ENCODE measurements at places on chromosomes 4 and X. TPM values are rescaled to one million over a fixed set of nuclear protein-coding genes. Genes with fewer than 3 reads are reported as not detected.

Gene GAGE12F
- total RNA-seq, result not detected

DNA sequence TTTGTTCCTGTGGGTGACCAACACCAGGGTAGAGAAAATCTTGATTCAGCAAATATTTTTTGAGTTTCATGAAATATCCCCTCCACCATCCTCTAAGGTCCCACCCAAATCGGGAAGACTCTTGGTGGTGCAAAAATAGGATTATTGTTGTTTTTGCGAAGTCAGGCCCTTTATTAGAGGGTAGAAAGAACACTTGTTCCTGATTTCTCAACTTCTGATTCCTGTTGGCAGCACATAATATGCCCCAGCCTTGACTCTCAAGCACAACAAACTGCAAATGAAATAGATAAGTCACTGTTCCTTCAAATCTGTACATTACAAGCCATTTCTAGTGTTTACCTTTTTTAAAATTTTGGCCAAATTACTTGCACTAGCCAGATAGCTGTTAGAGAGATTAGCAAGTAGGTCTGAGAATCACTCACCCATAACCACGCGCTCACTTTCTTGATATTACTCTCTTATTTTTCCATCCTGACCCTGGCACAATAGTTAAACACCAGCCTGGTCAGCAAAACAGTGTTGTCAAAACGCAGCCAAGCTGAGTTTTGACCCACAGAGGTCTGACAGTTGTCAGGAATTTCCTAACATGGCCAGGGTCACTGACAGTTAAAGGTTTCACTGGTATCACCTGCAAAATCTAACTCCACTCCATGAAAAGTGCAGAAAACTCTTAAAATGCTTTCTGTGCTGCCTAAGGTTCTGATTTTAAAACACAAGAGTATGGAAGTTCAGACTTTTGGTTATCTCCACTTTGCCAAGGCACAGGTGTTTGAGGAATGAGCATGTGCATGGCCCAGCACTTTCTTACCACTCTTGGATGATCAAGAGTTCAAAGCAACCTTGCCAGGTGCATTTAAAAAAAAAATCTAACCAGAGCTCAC is 69.8 kb downstream of the RBM47 start:
- H3K27me3 ChIP-seq, result no peaks in the 10 kb centered on the region
- H3K4me3 ChIP-seq, result no peak overlapping the region
- no peak for DNase-seq
- no peaks in the 10 kb centered on the region for H3K36me3 ChIP-seq
- H3K27ac ChIP-seq, result peak overlapping the region; percentile 41

DNA sequence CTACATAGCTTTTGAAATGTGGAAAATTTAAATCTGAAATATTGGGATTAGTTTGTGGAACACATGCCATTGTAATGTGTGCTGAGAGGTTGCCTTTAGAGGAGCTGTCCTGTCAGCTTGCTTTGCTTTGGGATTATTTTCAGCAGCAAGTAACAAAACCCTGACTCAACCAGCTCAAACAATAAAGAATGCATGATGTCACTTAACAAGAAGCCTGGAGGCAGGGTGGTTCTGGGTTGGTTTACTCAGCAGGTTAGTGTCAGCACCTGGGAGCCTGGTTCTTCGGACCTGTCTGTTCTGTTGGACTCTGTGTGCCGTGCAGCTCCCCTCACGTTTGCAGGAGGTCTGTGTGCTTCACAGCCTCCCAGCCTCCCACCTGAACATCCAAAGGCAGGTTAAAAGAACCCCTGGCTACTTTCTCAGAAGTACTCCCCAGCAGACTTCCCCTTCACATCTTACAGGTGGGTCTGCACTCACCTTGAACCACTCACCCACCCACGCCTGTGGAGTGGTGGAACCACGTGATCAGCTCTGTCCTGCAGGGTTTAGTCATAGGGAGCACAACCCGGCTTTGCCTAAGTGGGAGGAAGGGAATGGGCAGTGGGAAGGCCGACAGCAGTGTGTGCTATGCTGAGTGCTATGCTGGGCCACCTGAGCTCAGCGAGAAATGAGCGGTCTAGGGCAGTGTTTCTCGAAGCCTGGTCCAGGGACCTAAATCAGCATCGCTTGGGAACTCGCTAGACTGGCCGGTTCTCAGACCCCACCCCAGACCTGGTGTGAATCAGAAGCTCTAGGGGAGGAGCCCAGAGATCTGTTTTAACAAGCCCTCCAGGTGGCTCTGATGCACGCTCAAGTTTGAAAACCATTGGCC is 20.4 kb downstream of the TMEM131L start:
- peak overlapping the region; percentile 64 for H3K4me3 ChIP-seq
- H3K4me1 ChIP-seq, result peaks cover 62% of the 10 kb centered on the region
- DNase-seq, result no peak
- peaks cover 22% of the 10 kb centered on the region for H3K36me3 ChIP-seq

GRCh38 chr4:26178854-26179253 is 142.0 kb upstream of the RBPJ start:
- no peak for DNase-seq
- H3K4me1 ChIP-seq, result peaks cover 47% of the 10 kb centered on the region
- H3K36me3 ChIP-seq, result peaks cover 16% of the 10 kb centered on the region
- peak overlapping the region; percentile 49 for H3K27ac ChIP-seq
- no peak overlapping the region for H3K4me3 ChIP-seq
- no peaks in the 10 kb centered on the region for H3K27me3 ChIP-seq

DNA sequence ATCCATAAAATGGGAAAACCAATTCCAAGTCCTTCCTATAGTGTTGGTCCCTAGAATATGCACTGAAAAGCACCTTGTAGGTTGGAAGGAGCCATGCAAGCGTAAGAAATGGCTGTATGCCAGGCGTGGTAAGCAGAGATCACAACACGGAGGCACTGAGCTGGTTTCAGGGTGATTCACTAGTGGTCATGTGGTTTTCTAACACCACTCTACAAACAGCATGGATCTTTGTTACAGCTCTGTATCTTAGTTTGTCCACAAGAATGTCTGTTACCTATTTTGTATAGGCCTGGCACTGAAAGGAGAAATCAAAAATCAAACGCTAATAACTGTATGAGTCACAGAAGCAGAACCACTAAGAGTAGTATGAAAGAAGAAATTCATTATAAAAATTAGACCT is 71.9 kb downstream of the MAGEB17 start:
- peaks cover 3% of the 10 kb centered on the region for H3K4me1 ChIP-seq
- no peak for DNase-seq
- H3K36me3 ChIP-seq, result no peaks in the 10 kb centered on the region
- H3K27ac ChIP-seq, result no peak overlapping the region
- H3K27me3 ChIP-seq, result peaks cover 2% of the 10 kb centered on the region

DNA sequence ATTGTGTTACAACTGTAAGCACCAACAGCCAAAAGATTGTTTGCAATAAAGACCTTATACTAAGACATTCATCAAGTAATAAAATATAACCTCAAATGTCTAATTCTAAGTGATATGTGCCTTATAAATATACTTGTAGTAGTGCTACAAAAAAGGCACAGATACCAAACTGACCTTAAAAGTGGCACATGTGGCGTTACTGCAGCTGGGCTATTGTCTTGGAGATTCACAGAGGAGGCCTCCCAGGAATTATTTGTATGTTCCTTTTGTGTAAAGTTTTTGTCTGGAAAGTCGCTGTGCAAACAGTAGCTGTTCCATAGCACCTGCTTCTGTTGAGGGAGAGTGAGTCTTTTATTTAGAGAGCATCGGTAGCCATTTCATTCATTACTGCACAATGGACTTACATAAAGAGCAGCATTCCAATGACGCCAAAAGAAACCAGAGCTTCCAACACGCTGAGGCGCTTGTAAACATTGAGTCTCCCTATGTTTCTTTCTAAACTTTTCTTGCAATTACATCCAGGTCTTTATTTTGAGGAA is 143.7 kb downstream of the RPA4 start:
- H3K27ac ChIP-seq, result no peak overlapping the region
- no peak overlapping the region for H3K4me3 ChIP-seq
- no peaks in the 10 kb centered on the region for H3K36me3 ChIP-seq
- H3K27me3 ChIP-seq, result no peaks in the 10 kb centered on the region
- peaks cover 8% of the 10 kb centered on the region for H3K4me1 ChIP-seq

GRCh38 chr4:38491854-38492478 is 172.0 kb upstream of the KLF3 start:
- peaks cover 13% of the 10 kb centered on the region for H3K4me1 ChIP-seq
- DNase-seq, result no peak
- H3K27me3 ChIP-seq, result peaks cover 3% of the 10 kb centered on the region
- no peaks in the 10 kb centered on the region for H3K36me3 ChIP-seq
- no peak overlapping the region for H3K27ac ChIP-seq

DNA sequence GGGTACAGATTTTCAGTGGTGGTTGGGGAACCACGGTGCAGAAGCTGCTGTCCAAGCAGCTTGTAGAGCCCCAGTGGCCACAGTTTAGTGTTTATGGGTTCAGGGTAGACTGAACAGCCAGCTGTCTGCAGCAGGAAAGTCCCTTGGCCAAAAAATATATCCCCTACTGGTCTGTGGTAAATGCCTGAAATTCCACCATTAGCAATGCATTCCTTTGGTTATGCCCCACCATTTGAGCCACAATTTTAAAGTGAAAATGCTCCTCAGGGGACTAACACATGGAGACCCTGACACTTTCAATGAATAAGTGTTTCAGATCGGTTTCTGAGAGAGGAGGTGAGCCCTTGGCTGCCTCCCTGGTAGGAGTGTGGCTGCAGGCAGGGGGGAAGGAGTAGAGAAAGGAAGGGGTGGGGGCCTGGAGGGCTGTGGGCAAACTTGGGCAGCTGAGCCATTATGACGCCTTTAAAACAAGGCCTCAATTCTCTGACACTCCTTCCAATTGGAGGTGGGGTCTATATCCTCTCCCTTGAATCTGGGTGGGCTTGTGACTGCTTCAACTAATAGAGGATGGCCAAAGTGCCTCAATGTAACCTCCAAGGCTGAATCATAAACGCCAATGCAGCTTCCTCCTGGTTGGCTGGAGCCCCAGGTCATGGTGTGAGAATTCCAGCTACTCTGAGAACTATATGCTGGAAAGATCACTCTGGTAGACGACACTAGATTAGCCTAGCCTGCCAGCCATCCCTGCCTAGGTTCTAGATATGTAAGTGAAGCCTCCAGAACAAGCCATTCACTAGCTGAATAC is 75.8 kb upstream of the ATP6AP2 start:
- H3K27ac ChIP-seq, result no peak overlapping the region
- DNase-seq, result no peak
- no peaks in the 10 kb centered on the region for H3K27me3 ChIP-seq
- H3K4me1 ChIP-seq, result no peaks in the 10 kb centered on the region
- H3K4me3 ChIP-seq, result no peak overlapping the region

DNA sequence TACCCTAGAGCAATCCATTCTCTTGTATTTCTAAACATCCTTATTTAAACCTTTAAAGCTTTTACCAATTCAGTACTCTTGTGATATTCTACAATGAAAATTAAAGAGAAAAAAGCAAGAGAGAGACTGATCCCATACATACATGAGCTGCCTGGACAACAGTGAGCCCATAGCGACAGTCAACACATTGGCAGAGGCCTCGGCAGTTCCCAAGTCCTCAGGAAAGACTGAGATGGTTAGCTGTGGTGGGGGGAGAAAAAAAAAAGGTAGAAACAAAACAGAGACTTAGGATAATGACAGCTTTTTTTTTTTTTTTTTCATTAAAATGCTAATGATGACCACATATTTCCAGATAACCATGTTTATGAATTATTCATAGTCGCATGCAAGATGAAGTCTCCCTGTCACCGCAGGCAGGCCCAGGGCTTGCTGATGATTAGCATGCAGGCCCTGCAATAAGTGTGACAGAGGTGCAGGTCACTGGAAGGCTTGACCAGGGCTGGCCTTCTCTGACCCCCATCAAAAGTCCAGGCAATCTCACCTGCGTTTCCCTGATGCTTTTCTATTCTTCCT is 148.8 kb downstream of the APBB2 start:
- H3K4me3 ChIP-seq, result no peak overlapping the region
- no peaks in the 10 kb centered on the region for H3K27me3 ChIP-seq
- no peak overlapping the region for H3K27ac ChIP-seq
- no peak for DNase-seq

DNA sequence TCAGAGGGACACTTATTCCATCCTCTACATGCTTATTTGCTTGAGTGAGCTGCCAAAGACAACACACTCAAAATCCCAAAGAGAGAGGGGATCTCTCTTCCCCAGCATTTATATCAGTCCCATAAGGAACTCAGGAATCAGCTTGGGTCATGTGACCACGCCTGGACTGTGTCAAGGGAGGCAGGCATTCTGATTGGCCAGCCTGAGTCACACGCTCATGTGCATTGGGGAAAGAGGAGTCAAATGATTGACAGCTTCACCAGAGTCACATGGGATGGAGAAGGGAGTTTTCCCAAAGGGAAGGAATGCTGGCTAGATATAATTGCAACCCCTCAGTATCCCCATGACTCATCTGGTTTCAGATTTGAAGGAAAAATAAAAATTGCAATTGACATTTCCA is 49.0 kb downstream of the RWDD4 start:
- no peaks in the 10 kb centered on the region for H3K4me1 ChIP-seq
- no peak overlapping the region for H3K27ac ChIP-seq
- H3K27me3 ChIP-seq, result peaks cover 6% of the 10 kb centered on the region
- H3K36me3 ChIP-seq, result no peaks in the 10 kb centered on the region

Gene TBC1D9
- 0.07 TPM for total RNA-seq

GRCh38 chr4:39353478-39354253 is 12.5 kb downstream of the RFC1 start:
- H3K27me3 ChIP-seq, result no peaks in the 10 kb centered on the region
- H3K4me3 ChIP-seq, result peak overlapping the region; percentile 72
- H3K4me1 ChIP-seq, result peaks cover 52% of the 10 kb centered on the region
- H3K36me3 ChIP-seq, result peaks cover 53% of the 10 kb centered on the region
- peak overlapping the region; percentile 93 for H3K27ac ChIP-seq

DNA sequence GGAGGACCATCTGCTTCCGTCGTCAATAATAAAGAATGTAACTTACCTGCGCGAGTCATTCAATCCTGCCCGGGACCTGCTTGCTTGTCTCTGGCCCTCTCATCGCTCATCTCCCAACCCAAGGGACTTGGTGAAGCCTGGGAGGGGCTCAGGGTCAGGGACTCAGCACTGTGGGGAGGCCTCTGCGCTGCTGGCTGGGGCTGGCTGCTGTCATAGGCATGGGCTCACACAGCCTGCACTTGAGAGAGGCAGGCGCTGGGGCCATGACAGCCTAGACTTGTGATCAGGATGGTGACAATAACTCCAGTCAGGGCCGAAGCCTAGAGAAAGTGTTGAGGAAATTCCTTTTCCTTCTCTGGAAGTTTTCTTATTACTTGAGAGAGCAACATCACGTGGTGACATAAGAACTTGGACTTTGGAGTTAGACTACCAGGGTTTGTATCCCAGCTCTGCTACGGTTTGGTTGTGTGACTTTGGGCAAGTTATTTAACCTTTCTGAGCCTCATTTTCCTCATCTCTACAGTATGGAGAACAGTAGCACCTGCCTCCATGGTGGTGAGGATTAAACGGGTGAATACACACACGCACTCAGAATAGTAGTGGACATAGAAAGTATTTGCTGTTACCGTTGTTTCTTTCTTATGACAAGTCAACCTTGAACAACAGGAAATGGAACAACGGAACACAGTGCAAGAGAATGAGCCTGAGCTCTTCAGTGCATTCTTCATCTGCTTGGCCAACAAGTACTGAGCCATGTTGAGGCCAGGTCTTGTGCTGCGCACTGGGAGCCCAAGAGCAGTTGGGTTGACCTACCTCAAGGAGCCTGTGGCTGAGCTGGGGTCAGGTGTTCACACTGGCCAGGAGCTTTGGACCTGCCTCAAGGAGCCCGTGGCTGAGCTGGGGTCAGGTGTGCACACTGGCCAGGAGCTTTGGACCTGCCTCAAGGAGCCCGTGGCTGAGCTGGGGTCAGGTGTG is 60.5 kb downstream of the TBC1D14 start:
- peaks cover 9% of the 10 kb centered on the region for H3K4me1 ChIP-seq
- H3K27ac ChIP-seq, result no peak overlapping the region
- no peak overlapping the region for H3K4me3 ChIP-seq
- H3K36me3 ChIP-seq, result peaks cover 10% of the 10 kb centered on the region

Gene SMR3B
- total RNA-seq, result not detected

- H3K4me1 ChIP-seq, result no peaks in the 10 kb centered on the region
- no peaks in the 10 kb centered on the region for H3K27me3 ChIP-seq
- no peak overlapping the region for H3K4me3 ChIP-seq
- DNase-seq, result no peak
- H3K36me3 ChIP-seq, result no peaks in the 10 kb centered on the region
Observed at GRCh38 chr4:73599182-73599581, 21.1 kb downstream of the RASSF6 start.

Gene KLHL4
- not detected for total RNA-seq
